Suppressor macrophage (primary cell): ENCODE measurements at places on chromosomes 3 and 15.

DNA sequence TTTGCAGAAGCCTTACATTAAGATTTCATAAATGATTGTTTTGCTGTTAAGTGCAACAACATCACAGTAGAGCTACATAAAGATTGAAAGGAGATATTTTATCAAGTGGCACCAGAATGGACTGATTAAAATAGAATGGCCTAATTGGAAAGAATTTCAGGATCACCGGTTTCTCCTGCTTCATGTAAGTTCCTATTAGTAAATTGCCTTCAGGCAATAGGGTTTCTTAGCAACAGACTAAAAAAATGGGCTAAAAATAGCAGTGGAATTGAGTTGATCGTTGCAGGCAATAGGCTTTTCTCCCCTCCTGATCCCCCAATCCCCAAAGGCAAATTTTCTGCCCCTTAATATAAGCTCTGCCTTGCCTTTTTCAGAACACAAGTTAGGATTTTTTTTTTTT, 917 bp downstream of the LNP1 start:
- peak; percentile 23 for DNase-seq

- DNase-seq = no peak
Observed at GRCh38 chr3:71702131-71703024, 22.8 kb downstream of the EIF4E3 start.

- DNase-seq = no peak
Observed at GRCh38 chr15:45921376-45921775, 286.5 kb downstream of the SQOR start.

DNA sequence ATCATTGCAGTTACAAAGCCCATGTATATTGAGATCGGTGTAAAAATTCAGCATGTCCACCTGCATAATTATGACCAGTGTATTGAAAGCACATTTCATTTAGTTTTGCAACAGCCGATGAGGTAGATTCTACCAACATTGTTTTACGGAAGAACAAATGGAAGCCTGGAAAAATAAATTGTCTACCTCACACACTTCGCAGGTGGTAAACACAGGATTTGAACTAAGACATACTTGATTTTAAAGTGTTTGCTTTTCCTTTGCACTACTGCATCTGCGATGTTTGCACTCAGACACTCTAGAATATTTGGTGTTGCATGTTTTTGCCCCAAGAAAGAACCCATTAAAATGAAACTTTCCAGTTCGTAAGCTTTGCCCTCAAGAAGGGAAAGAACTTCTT, 148.4 kb downstream of the PGPEP1L start:
- no peak for DNase-seq

- peak; percentile 22 for DNase-seq
Observed at GRCh38 chr15:52008698-52009434, 10.2 kb upstream of the MAPK6 start.

DNA sequence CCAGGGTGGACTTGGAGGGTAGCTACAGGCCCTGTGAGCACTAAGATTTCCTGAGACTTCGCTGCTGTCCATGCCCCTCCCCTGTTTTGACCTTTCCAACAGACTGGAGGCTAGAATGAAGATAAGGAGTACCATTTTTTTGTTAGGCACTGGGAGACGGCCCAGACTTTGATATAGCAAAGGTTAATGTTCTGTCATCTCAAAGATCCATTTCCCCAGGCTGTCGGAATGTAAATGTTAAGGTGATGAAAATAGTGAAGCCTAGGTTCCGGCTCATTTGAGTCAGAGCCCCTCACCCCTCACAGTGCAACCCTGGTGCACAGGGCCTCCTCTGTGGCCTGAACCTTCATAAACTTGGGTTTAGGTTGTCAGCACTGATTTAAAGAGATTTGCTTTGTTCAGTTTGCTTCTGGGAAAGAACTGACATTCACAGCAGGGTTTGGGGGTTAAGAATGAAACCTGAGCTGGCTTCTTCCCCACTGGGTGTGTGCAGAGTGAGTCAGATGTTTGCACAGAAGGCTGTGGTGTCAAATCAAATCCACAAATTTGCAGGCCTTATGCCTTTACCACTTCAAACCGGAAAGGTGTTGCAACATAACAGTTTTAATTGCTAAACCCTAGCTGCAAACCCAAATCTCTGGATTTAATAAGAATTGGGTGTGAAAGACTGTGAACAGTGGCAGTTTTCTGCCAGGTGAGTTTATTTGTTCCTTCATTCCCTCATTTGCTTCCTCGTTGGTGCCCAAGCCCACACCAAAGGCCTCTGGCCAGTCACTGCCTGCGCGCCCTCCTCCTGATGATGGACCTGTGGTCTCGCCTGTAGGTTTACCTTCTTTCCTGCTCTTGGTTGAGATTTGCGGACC, 20.6 kb upstream of the KCTD6 start:
- DNase-seq = peak; percentile 92

- no peak for DNase-seq
Observed at GRCh38 chr3:187836823-187837770, 91.8 kb upstream of the BCL6 start.

GRCh38 chr15:90558171-90558573, 28.4 kb downstream of the CRTC3 start:
- peak; percentile 67 for DNase-seq

DNA sequence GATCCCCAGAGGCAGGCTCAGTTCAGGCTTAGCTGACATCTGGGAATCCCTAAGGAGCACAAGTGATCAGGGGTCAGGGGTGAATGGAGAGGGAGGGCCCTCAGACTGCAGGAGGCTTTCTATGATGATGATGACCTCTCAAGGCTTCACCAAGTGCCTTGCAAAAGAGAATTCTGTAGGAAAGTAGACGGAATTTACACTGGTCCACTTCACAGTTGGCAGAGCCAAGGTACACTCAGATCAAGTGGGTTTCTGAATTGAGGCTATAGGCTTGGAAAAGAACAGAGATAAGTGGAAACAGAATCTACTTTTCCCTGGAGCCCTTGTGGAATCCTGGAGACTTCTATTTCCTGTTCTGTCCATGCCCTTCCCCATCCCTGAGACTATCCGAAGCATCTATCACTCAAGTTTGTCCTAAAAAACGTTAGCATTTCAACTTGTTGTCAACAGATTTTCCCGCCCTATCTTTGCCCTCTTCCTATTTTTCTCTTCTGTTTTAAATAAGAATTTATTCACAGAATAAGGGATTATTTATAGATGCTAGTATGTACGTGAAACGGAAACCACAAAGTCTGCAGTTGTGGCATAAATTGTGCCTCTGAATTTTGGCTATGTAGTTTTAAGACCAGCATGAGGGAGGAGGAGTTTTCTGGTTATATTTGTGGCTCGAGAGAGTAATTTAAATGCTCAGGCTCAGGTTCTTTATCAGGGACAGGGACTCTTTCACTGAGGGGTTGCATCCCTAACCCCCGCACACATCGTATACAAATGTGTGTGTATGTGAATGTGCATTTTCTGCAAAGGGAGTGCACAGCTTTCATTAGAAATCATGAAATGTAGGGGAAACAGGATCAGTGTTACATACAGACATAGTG, 12.8 kb downstream of the GCSAM start:
- DNase-seq = no peak
